ENCODE measurements at places on chromosomes 5 and 9. TPM values are rescaled to one million over a fixed set of nuclear protein-coding genes. Genes with fewer than 3 reads are reported as not detected.

The ORM2 gene
- total RNA-seq: not detected

DNA sequence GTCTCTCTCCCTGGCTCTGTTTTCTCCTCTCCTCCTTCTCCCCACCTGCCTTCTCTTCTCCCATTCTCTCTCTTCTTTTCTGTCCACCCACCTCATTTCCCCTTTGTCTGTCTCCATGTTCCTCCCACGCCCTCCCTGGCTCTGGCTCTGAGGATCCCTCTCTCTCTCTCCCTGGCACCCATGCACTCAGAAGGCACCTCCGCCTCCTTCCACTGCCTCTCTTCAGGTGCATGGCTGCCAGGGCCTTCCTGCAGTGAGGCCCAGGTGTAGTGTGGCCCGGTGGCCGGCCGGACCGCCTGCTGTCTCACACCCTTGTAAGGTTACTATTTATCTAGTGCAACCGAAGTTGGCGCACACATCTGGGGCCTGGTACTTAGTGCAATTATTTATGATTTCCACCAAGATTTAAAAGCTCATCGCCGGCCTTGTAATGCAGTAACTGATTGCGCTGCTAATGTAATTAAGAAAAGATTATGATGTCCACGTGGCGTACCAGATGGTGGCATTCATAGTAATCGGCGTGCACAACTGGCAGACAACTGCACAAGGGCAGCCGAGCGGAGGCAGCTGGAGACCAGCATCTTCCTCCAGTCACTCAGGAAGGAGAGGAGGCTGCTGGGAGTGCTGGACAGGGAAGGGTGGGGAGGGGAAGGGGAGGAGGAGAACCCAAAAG lies 50.4 kb upstream of the MVB12B start:
- DNase-seq: no peak

- DNase-seq: peak; percentile 11
These were observed 74.3 kb downstream of the UBE2QL1 start for GRCh38 chr5:6522923-6523322.

The ACOT12 gene
- total RNA-seq: not detected

DNA sequence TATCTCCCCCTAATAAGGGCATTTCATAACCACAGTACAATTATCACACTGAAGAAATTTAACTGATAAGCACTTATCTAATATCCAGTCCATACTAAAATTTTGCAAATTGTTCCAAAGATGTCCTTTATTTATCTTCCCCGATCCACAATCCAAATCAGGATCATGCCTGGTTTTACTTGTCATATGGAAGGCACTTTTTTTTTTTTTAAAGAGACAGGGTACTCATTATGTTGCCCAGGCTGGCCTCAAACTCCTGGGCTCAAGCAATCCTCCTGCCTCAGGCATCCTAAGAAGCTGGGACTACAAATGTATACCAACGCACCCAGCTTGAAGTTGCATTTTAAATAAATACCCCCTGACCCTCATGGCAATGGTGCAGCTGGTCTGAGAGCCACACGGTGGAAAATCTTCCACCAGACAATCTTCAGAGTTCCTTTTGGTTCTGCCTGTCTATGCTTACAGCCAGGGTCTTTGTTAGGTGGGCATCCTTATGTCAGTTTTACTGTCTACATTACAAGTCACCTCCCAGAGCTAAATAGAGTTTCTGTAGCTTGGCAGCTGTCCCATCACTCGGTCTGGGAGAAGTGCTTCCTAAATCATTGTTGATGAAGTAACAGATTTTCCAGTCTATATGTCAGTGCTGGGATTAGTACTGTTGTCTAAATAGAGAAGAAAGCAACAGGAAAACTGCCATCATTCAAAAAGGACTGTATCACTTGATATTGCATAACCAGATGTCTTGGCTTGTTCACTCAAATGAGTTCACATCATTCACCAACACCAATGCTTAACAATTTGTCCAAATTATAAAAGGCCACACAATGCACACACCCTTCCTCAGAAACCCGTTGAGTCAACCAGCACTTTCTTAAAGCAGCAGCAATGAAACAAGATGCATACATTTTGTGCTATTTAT lies 26.4 kb downstream of the PTPN3 start:
- no peak for DNase-seq

GRCh38 chr5:98770209-98770910 lies 3.1 kb upstream of the RGMB start:
- peak; percentile 25 for DNase-seq

The FOXD4L5 gene
- total RNA-seq: 0.37 TPM

DNA sequence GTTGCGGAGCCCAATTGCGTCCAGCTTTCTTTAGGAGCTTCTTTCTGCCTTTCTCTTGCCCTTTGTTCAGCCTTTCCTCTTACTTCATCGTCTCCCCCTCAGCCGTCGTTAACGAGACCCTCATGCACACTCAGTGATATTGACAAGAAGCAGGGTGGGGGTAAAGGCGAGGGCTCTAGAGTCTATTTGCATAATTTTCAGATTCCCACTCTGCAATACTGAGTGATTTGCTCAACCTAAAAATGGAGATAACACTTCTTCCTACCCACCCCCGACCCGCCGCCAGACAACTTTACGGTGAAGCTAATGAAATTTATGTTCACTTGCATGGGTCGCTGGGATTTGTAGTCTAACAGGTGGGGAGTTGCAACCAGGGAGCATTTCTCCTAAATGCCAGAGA lies 1.3 kb upstream of the TBC1D2 start:
- DNase-seq: no peak

DNA sequence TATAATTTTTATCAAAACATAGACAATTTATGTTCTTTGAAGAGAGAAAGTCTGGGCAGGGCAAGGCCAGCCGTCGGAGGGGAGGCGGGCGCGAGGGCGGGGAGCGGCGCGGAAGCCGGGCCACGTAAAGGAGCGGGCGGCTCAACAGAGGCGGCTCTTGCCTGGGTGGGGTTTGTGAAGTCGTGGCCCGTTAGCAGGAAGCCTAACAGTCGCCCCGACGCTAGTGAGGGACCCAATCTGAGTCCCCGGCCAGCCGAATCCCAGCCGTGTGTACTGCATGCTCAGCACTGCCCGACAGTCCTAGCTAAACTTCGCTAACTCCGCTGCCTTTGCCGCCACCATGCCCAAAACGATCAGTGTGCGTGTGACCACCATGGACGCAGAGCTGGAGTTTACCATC lies 1129.2 kb downstream of the CDH9 start:
- no peak for DNase-seq

The PHYKPL gene
- 61.3 TPM for total RNA-seq

DNA sequence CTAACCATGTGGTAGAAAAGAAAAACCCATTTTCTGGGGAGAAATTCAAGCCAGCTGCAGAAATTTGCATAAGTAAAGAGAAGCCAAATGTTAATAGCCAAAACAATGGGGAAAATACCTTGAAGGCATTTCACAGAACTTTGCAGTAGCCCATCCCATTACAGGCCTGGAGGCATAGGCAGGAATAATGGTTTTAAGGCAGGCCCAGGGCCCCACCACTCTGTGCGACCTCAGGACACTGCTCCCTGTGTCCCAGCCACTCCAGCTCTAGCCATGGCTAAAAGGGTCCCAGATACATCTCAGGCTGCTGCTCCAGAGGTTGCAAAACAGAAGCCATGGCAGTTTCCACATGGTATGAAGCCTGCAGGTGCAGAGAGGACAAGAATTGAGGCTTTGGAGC lies 253.3 kb downstream of the CTNND2 start:
- no peak for DNase-seq

The DMRT3 gene
- total RNA-seq: not detected

DNA sequence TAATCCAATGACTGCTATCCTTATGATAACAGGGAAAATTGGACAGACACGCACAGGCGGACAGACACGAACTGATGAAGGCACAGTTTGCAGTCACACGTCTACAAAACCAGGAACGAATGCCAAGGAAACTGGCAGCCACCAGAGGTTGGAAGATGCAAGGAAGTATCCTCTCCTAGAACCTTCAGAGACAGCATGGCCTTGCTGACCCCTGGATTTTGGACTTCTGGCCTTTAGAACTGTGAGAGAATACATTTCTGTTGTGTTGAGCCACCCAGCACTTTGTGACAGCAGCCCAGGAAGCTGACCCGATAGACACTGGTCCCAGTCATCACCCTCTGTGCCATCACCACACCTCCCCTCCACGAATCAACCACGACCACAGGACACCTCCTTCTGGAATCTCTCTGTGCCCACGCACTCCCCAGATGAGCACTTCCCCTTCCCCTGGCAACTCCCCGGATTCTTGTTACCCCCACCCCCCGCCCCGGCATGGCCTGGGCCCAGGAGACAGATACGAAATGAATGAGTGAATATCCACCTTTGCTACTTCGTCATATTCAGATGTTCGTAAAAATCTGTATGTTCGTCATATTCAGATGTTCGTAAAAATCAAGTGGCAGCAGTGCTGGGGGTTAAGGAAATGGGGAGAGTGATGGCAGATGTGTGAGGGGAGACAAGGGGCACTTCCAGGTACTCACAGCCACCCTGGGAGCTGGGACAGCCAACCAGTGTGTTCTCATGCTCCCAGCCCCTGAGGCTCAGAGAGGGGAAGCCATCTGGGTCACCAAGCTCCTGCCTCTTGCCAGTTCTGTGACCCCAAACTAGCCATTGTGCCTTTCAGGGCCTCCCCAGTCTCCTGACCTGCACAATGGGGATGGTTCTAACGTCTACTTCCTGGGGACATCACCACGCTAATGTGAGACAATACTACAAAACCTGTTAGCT lies 18.5 kb downstream of the GBGT1 start:
- DNase-seq: no peak

- DNase-seq: no peak
These were observed 590.0 kb upstream of the DMAC1 start for GRCh38 chr9:8389531-8389930.

DNA sequence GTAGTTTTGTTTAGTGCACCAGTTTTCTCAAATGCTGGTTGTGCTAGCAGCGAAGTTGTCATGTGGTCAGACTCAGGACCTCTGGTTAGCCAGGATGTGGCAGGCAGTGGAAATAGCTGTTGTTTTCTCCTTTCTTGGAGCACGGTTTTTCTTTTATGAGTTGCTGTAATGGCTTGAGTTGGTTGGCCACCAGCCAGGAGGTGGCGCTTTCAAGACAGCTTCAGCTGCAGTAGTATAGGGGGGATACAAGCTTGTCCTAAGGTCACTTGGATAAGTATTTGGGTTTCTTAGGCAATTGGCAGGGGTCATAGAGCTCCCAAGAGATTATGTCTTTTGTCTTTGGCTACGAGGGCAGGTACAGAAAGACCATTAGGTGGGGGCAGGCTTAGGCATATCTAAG lies 274.2 kb upstream of the TARS1 start:
- DNase-seq: no peak

- no peak for DNase-seq
These were observed 34.7 kb downstream of the CSNK1G3 start for GRCh38 chr5:123546657-123547056.

The CAPSL gene
- total RNA-seq: not detected

The TAF11L10 gene
- total RNA-seq: not detected

GRCh38 chr5:90553711-90554110 lies 4.9 kb upstream of the ADGRV1 start:
- no peak for DNase-seq

The LEAP2 gene
- 4.5 TPM for total RNA-seq

The CYFIP2 gene
- not detected for total RNA-seq

DNA sequence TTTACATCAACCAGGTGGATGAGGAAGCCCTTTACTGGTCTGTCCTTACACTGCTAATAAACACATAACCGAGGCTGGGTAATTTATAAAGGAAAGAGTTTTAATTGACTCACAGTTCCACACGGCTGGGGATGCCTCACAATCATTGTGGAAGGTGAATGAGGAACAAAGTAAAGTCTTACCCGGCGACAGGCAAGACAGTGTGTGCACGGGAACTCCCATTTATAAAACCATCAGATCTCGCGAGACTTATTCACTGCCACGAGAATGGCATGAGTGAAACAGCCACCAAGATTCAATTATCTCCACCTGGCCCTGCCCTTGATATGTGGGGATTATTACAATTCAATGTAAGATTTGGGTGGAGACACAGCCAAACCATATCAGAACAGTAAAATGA lies 67.3 kb upstream of the GRAMD2B start:
- no peak for DNase-seq

The ECSCR gene
- not detected for total RNA-seq

- peak; percentile 39 for DNase-seq
These were observed 223 bp downstream of the NR3C1 start for GRCh38 chr5:143403334-143403592.

- no peak for DNase-seq
These were observed 69.9 kb upstream of the ZNF608 start for GRCh38 chr5:124816381-124816780.

GRCh38 chr5:37121465-37121864 lies 127.7 kb downstream of the CPLANE1 start:
- DNase-seq: no peak

GRCh38 chr9:110874963-110875674 lies 163.2 kb downstream of the LPAR1 start:
- no peak for DNase-seq

The LYSMD3 gene
- 10.6 TPM for total RNA-seq

The DPM2 gene
- 65.5 TPM for total RNA-seq

GRCh38 chr5:100818340-100818739 lies 84.7 kb downstream of the ST8SIA4 start:
- no peak for DNase-seq

The MCTP1 gene
- 4.3 TPM for total RNA-seq

- no peak for DNase-seq
These were observed 39.1 kb downstream of the SMIM15 start for GRCh38 chr5:61123145-61123544.

- no peak for DNase-seq
These were observed 2.8 kb downstream of the TENT4A start for GRCh38 chr5:6715758-6716628.

GRCh38 chr9:71981944-71982343 lies 70.5 kb downstream of the C9orf85 start:
- no peak for DNase-seq

DNA sequence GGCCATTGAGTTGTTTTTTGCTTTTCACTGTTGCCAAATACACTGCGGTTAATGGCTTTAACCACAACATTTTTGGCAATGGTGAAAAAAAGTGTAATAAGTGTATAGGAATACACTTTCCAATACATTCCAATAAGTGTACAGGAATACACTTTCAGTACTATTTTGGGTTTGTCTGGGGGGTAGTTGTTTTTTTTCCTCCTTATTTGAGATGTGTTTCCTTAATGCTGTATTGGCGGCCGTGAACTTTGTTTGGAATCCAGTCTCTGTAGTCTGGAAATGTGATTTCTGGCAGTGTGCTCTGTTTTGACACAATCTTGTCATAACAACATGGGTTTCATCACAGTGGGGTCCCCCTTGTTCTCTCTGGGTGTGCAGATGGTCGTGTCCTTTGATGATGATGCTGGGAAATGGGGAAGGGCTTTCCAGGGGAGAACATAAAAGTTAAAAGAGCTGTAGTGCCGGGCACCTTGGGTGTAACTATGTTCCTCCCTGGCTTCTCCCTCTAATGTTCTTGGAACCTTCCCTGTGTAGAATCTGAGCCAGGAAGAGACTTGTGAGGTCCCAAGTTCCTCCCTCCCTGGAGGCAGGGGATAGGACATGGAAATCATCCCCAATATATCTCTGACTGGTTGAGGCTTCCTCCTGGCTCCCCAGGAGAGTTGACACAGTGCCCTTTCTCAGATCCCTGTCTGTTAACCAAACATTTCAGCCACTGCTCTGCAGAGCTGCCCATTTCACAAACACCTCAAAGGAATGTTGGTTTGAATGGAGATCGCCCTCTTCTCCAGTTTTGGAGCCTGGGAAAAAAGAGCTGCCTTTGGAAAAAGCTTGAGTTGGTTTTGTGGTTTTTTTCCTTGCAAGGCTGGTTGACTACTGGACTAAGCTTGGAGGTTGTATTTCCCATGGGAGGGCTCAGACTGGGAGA lies 44.8 kb downstream of the RCL1 start:
- peak; percentile 49 for DNase-seq

Data from PC-9 (cell line).